Renal pelvis (tissue), 12 donors: ENCODE measurements at places on chromosomes 2 and 18. TPM values are rescaled to one million over a fixed set of nuclear protein-coding genes. Genes with fewer than 3 reads are reported as not detected.

DNA sequence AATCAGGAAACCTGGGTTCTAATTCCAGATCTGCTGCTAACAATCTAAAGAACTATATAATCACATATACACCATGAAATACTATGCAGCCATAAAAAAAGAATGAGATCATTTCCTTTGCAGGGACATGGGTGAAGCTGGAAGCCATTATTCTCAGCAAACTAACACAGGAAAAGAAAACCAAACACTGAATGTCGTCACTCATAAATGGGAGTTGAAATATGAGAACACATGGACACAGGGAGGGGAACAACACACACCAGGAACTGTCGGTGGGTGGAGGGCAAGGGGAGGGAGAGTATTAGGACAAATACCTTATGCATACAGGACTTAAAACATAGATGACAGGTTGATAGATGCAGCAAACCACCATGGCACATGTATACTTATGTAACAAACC is 33.2 kb downstream of the CDH2 start:
- no peak for DNase-seq

- no peak for DNase-seq
Observed at GRCh38 chr2:88131201-88131998, 3.5 kb upstream of the FABP1 start.

GRCh38 chr2:95345563-95346230 is 48.5 kb downstream of the KCNIP3 start:
- DNase-seq: peak; percentile 83

GRCh38 chr2:68790600-68790999 is 56.0 kb downstream of the ARHGAP25 start:
- no peak for DNase-seq

- no peak for DNase-seq
Observed at GRCh38 chr18:29181151-29181901, 1004.4 kb upstream of the CDH2 start.

DNA sequence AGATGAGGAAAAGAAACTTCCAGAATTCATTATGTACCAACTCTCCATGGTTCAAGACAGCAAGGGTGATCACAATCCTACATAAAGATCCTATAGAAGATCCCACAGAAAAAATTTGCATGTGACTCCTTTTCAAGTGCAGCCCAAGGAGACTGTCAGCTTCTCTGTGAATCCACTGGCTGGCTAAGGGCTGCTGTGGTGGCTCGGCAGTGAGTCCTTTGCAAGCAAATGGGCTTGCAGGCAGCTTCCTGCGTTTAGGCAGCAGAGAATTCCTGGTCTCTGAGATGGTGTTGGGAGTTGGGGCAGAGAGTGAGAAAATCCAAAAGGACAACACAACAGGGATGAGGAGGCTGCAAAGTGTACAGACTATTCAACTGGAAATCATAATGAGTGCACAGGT is 43.4 kb downstream of the NABP1 start:
- no peak for DNase-seq

LYG1 gene
- polyA plus RNA-seq: 4.2 TPM

SKOR2 gene
- 0.03 TPM for polyA plus RNA-seq

DNA sequence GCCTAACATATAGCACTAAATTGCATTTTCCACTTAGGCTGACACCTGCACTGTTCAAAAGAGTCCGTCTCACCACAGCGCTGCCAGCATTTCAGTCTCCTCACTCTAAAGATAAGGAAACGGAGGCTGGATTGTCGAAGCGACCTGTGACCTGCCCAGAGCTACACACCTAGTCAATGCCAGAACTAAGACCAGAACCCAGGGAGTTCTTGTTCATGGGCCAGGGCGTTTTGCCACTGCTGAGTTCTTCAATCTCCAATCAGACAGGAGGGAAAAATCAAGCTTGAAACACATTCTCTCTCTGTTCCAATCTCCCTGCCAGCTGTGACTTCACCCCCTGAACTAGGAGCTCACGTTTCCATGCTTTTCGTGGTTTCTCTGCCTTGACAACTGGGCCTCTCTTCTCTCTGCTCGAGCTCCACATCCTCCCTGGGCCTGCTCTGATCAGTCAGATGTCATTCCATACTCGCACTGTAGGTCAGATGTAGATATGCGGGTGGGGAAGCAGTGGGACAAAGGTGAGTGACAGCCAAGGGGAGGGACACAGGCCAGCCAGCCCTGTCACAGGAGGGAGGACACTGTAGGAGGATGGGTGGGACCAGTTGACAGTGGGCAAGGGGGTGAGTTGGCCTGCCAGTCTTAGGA is 221.1 kb upstream of the SMAD2 start:
- DNase-seq: no peak

DNAH6 gene
- polyA plus RNA-seq: 2.0 TPM

DNA sequence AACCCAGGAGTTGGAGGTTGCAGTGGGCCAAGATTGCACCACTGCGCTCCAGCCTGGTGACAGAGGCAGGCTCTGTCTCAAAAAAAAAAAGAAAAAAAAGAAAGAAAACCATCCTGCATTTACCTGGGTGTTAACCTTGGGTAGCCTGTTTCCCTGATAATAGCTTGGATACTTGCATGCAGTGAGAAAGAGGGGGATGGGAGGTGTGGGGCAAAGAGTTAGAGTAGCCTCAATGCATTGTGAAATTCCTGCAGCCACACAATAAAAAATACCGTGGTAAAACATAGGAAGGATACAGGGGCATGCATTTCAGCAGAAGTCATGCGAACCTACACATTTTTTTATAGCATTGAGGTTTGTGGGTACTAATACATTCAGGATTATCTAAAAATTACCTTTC is 76.6 kb upstream of the ZNF516 start:
- DNase-seq: no peak

DNA sequence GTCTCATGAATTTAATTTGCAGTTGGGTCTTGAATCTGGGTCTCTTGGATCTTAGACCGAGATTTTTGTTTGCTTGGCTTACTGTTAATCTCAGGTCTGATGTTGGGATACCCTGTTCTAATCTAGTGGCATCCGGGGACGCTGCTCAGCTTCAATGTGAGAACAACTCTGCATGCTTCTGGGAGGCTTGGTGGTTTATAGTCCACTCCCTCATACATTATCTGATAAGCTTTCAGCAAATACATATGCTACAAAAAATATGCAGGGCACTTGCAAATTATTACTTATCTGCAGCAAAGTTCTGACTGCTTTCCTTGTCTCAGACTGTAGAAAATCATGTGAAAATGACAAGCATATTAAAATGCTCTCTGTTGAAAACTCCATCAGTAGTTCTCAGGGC is 39.4 kb downstream of the RNF144A start:
- no peak for DNase-seq

- no peak for DNase-seq
Observed at GRCh38 chr2:168353251-168353650, 102.8 kb upstream of the CERS6 start.

DNA sequence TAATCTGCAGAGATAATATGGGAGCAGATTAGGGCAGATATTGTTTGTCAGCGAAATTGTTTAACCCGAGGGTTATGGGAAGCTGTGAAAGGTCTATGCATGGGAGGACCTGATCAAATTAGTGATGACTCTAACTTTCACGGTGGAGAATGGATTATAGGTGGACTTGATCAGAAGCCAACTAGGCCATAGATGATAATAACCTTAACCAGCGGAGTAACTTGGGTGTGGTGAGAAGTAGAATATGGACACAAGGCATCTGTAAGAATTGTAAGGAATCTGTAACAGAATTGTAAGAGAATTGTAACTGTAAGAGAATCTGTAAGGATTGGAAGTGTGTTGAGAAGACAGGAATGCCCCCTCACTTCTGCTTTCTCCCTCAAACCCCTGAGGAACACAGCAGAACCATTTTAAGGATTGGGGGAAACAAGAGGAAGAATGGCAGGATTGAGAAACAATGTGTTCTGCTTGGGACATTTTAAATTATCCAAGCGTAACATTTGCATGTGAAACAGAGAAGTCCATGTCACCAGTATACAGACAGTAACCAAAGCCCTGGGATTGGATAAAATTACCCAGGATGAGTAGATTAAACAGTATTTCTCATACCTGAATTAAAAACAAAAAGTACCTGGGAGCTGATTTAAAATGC is 14.9 kb upstream of the SLC39A10 start:
- no peak for DNase-seq

DNA sequence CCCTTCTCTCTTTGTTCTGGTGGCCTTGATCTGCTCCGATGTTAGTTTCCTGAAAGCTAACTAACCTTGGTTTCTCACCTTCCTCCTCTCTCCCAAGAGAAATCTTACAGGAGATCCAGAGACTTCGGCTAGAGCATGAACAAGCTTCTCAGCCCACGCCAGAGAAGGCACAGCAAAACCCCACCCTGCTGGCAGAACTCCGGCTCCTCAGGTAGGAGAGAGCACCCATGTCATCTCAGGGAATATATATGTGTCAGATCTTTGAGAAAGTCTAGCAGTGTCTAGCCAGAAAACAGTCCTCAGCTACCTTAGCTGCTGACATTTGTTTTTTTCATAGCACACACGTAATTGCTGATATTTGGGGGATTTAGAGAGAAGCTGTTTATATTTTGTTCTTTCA is 148.1 kb downstream of the DTNA start:
- DNase-seq: no peak

CARF gene
- polyA plus RNA-seq: 20.9 TPM

DNA sequence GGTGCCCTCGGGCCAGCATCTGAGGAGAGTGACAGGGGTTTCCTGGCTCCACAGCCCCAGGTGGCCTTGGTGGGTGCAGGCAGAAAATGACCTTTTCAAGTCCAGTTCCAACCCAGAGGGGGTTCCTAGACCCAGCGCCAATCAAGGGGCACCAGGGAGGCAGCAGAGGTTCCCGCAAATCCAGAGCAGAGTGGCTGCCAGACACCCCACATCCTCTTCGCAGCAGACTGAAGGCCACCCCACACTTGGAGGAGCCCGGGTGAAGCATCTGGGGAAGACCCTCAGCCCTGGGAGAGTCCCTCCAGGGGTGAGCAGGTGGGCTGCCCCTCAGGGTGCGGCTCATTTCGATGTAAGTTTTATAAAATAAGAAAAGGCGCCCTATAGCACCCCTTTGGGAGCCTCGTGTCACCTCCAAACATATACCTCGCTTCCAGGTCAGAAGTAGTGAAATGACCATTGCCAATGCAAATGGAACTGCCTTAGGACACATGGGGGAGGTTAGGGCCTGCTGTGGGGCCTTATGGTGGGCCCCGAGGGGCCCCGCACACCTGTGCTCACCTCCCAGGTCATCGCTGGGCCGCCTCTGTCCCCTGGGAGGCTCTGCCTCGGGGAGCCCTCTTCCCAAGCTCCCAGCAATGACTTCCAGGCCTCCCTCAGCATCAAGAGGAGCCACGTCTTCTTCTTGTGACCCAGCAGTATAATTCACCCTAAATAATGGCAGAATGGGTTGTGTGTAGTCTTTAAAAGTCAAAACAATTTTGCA is 11.0 kb downstream of the RTP5 start:
- DNase-seq: no peak

PARD3B gene
- polyA plus RNA-seq: 33.2 TPM

DNA sequence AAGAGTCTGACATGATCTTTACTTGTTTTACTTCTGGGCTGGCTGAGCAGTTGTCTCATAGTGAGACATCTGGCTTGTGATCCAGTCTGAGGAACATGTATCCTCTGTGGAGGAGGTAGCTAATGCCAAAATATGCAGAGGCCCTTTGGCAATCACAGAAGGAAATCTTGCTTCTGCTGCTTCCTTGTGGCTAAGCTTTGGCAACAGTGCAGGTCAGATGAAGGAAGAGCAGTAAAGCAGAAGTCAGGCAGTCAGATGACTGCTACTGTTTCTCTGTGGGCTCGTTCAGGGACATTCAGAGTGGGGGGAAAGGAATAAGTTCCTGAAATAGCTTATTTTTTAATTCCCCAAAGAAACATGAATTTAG is 22.3 kb downstream of the DOK1 start:
- DNase-seq: no peak
